CD8-positive, alpha-beta T cell (primary cell): ENCODE measurements at places on chromosomes 7 and 10.

- DNase-seq, result peak; percentile 16
These were observed 31.7 kb downstream of the GPR22 start for GRCh38 chr7:107501593-107501992.

GRCh38 chr7:37482953-37483352, 34.3 kb upstream of the ELMO1 start:
- DNase-seq, result no peak

GRCh38 chr7:4602905-4603842, 78.9 kb upstream of the FOXK1 start:
- no peak for DNase-seq

GRCh38 chr10:47406548-47406869, 22.4 kb upstream of the ZNF488 start:
- no peak for DNase-seq

DNA sequence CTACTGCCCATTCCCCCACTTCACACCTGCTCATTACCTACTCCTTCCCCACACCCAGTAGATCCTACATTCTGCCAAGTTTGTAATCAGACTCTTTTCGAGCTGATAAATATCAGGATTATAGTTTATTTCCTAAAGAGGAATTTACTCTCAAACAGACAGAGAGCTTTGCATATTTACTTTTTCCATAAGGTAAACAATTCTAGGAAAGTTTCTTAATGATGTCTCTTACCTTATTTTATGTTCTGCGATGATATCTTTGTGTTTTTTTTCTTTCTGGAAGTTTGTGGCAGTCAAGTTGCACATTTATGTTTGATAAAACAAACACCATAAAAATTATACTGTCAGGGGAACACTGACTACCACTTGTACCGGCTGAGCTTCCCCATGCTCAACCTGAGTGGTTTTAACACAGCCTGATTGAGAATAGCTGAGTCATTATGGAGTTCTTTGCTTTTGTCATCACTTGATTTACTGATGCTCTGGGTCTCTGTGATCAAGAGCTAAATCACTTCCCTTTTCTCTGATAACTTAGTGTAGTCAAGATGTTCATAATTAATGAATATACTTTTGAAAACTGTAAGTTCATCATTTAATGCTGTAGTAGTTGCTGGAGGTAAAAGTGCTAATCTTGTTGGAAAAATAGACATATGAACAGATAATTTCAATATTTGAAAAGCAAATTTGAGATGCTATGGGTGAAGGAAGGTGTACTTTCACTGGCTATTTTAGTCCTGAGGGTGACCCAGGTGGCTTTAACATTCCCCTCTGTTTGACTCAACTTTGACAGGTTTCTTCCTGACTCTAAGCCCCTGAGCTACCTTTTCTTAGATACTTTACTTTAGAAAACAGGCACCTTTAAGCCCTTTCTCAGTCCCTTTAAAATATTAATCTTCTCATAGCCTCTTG, 1034.5 kb upstream of the LRRTM3 start:
- no peak for DNase-seq

DNA sequence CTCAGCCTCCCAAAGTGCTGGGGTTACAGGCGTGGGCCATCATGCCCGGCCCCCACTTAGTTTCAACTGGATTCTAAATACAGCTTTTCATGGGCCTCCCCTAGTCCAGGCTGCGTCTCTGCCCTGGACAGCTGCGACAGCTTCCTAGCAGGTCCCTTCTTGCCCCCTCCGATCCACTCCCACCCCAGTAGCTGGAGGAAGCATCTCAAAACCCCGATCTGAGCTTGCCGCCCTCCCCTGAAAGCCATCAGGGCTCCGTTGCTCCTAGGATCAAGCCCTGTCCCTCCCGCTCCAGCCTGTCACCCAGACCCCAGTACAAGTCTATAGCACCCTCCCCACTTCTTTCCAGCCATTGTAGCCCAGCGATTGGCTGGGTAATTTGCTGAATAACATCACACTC, 64.5 kb downstream of the VWA2 start:
- DNase-seq, result no peak

- no peak for DNase-seq
These were observed 339.9 kb upstream of the ADARB2 start for GRCh38 chr10:2077231-2077630.

GRCh38 chr7:35420656-35421055, 166.8 kb upstream of the TBX20 start:
- DNase-seq, result no peak

DNA sequence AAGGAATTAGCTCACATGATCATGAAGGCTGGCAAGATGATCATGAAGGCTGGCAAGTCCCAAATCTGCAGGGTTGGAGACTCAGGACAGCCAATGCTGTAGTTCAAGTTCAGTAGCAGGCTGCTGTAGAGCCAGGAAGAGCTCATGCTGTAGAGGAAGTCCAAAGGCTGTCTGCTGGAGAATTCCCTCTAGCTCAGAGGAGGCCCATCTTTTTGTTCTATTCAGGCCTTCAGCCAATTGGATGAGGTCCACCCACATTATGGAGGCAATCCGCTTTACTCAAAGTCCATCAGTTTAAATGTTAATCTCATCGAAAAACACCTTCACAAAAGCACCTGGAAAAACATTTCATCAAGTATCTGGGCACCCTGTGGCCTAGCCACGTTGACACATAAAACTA, 24.8 kb upstream of the FAM171A1 start:
- no peak for DNase-seq

GRCh38 chr10:130962240-130963051, 349.1 kb downstream of the TCERG1L start:
- no peak for DNase-seq

GRCh38 chr7:49773936-49774458, 559 bp downstream of the VWC2 start:
- no peak for DNase-seq

GRCh38 chr10:110263164-110263563, 41.6 kb downstream of the SMNDC1 start:
- no peak for DNase-seq
